ENCODE measurements at places on chromosomes 5 and 9.

GRCh38 chr9:72880821-72881220 is 72.0 kb downstream of the ALDH1A1 start:
- no peak for DNase-seq

DNA sequence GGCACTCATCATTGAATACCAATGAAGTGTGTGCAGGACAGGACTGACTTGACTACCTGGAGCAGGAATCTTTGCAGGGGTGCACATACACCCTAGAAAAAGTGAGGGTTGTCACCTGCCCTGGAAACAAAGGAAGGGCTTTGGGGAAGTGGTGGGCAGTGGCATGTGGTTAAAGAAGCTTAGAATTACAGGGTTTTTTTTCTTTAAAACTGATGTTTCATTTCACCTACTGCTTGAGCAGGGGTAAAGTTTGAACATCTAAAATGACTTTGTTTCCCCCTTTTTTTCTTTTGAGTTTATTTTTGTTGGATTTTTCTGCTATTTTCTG is 2.0 kb upstream of the KDM3B start:
- DNase-seq, result no peak

GRCh38 chr9:107932046-107932445 is 442.5 kb upstream of the KLF4 start:
- DNase-seq, result no peak

DNA sequence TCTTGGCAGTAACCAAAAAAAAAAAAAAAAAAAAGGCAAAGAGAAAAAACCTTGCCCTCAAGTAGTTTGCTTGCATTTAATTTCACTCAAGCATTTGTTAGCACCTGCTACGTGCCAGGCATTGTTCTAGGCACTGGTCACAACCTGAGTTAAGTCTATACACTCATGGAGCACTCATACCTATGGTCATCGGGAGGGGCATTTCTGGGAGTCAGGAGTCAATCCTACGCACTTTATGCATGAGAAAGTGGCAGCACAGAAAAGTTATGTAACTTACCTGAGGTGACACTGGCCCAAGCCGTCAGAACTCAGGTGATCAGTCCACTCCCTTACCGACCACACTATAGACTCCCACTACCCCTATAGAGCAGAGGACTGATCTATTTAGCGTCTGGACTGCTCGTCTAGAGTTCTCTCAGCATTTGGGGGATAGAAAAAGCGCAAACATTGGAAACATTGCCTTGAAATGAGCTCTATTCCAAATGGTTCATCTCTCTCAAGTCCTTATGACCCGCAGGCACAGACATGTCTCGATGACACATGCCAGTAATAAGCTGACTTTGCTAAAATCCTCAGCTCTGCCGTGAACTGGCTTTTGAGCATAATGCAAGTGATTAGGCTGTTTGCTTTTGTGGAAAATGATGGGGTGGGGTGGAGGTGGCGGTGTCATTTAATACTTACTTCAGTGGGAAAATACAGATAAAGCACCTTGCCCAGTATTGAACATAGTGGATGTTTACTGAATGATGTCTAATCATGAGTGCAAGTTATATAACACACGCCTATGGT is 160.2 kb downstream of the ARHGEF28 start:
- DNase-seq, result no peak

GRCh38 chr9:79880626-79881025 is 308.9 kb downstream of the TLE4 start:
- no peak for DNase-seq

DNA sequence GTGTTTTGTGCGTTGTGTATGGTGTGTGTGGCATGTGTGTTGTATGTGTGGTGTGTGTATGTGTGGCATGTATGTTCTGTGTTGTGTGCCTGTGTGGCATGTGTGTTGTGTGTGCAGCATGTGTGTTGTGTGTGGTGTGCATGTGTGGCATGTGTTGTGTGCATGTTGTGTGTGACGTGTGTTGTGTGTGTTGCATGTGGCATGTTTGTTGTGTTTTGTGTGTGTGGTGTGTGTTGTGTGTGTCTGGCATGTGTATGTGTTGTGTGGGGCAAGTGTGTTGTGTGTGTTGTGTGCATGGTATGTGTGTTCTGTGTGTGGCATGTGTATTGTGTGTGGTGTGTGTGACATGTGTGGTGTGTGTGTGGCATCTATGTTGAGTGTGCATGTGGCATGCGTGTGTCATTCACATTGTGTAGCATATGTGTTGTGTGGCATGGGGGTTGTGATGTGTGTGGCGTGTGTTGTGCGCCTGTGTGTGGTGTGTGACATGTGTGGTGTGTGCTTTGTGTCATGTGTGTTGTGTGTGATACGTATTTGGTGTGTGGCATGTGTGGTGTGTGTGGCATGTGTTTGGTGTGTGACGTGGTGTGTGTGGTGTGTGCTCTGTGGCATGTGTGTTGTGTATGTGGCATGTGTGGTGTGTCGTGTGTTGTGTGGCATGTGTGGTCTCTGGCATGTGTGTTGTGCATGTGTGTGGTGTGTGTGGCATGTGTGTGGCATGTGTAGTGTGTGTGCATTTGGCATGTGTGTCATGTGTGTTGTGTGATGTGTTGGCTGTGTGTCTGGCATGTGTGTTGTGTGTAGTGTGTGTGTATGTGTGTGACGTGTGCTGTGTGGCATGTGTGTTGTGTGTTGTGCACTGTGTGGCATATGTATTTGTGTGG is 46.6 kb upstream of the IRX4 start:
- no peak for DNase-seq

- peak; percentile 77 for DNase-seq
Observed at GRCh38 chr9:109012009-109012875, 1.1 kb downstream of the CTNNAL1 start.

- no peak for DNase-seq
Observed at GRCh38 chr9:90343991-90344390, 298.6 kb downstream of the DIRAS2 start.

- DNase-seq, result no peak
Observed at GRCh38 chr9:38404314-38404713, 11.8 kb downstream of the ALDH1B1 start.

DNA sequence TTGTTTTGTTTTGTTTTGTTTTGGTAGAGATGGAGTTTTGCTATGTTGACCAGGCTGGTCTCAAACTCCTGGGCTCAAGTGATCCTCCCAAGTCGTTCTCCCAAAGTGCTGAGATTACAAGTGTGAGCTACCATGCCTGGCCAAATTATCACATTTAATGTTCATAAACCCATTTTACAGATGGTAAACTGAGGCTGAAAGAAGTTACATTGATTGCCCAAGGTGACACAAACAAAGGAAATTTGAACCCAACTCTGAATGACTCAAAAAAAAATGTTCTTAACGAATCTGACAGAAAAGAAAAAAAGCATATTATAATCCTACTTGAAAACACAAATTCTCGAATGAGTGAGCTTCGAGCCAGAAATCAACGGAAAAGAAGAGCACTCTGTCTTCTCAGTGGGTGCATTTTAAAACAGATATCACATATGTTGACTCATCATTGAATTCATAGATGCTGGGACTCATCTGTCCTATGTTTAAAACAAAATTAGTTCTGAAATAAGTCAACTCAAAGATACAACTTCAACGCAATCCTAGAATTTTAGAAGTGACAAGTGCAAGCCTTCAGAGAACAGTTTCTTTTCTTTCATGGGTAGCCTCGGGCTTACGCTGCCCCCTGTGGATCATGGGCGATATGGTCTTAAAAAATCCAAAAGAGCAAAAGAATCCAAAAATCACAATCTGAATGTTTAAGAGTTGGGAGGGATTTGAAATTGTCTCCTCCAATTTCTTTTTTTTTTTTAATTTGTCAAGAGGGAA is 28.4 kb downstream of the TIMD4 start:
- DNase-seq, result peak; percentile 38

DNA sequence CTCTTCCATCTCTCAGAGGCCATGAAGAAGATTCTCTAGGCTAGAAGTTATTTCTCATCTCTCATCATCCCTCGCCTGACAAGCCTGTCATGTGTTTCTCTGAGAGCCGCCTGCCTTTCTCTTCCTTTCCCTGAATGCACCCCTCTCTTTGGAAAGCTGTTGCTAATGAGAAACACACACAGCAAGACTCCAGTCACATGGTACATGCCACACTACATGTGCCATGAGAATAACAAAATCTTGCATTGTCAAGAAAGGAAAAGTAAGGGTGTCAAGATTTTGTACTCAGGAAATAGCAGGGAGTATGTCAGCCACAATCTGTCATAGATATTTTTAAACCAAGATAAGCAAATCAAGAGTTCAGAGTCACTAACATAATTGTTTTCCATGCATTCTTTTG is 8.9 kb downstream of the AGXT2 start:
- no peak for DNase-seq

- no peak for DNase-seq
Observed at GRCh38 chr5:57937025-57937424, 454.4 kb upstream of the ACTBL2 start.

DNA sequence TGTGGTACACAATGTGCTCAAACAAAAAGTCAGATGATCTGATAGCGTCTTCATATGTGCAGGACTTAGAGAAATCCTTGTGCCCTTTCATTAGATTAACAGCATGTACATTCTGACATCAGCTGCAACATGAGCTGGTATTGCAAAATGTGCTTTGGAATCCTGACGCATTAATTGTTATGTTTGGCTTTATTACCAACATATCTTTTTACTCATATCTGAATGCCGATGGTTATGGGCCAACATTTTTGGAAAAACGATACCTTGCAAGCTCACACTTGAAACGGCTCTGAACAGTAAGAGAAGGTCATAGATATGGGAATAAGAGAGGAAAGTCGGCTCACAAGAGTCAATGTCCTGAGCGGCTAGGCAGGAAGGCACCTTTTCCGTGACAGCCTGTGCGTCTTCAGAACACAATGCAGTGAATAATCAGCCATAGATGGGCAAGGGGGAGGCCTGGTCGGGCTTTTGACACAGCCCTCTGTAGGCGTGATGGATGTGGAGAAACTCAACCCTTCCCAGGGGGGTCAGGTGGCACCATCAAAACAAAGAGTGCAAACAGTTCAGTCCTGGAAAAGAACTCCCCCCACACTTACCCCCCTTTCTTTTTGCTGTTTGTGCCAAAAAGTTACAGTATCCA is 36.4 kb upstream of the GAS1 start:
- DNase-seq, result no peak

- DNase-seq, result no peak
Observed at GRCh38 chr9:123311250-123311752, 42.9 kb upstream of the STRBP start.

GRCh38 chr9:14531341-14532269 is 161.6 kb downstream of the ZDHHC21 start:
- no peak for DNase-seq

DNA sequence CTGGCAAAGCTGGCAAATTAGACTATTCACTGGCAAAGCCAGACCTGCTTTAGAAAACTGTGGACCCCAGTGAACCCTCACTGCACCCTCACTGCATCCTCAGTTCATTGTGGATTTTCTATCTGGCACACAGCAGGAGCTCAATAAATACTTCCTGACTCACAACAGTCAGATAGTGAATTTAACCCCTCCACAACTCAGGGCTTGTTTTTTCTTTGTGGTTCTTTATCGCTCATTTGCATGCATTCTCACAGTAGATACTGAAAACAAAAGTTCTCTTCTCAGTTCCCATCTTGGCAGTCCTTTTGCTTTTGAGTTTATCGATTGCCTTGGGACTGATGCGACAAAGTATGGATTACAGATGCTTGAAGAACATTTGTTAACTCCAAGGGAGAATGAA is 99.8 kb downstream of the ACTL7B start:
- DNase-seq, result no peak

GRCh38 chr5:108481355-108481931 is 99.5 kb upstream of the FBXL17 start:
- peak; percentile 26 for DNase-seq

- no peak for DNase-seq
Observed at GRCh38 chr5:22431840-22432239, 421.3 kb downstream of the CDH12 start.

- no peak for DNase-seq
Observed at GRCh38 chr9:132283863-132284262, 70.9 kb downstream of the SETX start.

GRCh38 chr9:89225991-89226471 is 47.4 kb upstream of the SHC3 start:
- DNase-seq, result peak; percentile 33

DNA sequence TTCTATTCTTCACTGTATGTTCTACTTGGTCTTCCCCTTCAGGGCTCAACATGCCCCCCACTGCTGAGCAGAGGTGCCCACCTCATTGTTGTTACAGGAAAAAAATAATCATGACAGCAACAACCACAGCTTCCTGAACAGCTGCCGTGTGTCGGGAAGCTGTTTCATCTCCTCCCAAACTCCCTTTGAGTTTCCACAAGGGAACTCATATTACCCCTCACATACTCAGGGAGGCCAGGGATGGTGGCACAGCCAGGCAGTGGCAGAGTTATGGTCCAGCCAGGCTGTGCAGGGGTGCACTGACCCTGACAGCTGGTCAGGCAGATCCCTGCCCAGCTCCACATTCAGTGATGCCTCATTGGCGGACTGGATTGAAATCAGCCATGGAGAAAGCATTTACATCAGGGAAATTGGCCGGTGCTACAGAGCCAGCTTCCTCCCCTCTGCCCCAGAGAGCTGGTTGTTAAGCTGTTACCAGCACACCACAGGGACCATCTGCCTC is 37.3 kb downstream of the SARDH start:
- no peak for DNase-seq

DNA sequence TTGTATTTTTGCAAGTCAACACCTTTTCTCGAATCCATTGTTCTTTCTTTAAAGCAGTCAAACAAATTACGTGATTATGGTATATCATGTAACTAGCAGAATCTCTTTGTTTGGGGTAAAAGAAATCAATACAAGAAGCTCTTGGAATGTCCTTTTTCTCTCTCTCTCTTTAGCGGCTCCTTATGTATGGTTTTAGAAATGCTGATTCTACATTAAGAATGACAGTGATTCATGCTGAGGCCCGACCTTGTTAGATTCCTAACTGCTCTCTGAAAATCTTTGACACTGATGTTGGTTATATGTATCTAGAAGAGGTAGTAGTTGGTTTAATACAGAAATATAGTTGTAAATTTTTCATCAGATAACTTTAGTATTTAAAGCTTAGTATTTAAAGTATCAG is 76.4 kb downstream of the SNX24 start:
- DNase-seq, result no peak

DNA sequence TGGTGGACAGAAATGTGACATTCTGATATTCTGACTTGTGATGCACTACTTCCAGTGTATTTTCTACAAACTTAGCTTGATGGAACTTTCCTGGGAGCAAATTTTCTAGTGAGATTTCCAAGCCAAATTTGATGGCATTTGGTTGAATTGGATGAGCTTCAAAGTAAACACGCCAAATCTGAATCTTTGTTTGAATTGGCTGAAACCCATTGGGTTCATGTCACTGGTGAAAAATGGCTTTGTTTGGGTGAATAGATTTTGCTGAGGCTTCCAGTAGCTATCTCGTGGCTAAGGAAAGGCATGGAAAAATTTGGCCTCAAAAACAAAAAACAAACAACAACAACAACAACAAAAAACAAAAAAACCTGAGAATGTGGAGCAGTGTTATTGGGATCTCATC is 271.1 kb upstream of the RPS23 start:
- DNase-seq, result no peak

GRCh38 chr9:106874652-106875051 is 11.7 kb downstream of the ZNF462 start:
- no peak for DNase-seq

DNA sequence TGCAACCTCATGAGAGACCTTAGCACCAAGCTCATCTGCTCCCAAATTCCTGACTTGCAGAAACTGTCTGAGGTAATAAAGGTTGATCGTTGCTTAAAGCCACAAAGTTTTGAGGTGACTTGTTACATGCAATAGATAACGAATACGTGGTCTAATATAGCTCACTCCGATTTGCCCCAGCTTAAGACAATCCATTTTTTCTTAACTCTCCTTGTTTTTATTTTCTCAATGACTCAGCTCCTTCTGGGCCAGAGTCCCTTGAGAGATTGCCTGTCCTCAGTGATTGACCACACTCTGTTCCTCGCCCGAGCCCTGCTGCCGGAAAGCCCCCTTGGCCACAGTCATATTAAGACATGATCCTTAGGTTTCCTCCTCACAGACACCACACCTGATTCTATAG is 63.7 kb upstream of the FANCC start:
- no peak for DNase-seq

All from erythroblast (primary cell).